ENCODE measurements at places on chromosomes 13 and 19. TPM values are rescaled to one million over a fixed set of nuclear protein-coding genes. Genes with fewer than 3 reads are reported as not detected.

DNA sequence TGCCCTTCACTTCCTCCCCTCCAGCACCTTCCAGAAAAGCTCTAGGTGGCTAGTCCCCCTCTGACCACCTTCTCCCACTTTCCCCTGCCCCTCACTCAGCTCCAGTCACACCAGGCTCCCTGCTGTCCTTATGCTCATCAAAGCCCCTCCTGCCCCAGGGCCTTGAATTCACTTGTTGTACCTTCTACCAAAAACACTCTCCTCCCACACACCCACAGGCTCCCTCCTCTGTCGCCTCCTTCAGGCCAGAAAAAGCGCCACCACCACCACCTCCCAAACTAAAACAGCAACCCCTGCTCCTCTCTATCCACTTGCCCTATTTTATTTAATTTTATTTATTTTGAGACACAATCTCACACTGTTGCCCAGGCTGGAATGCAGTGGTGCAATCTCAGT is 4.8 kb upstream of the CEACAM16 start:
- no peaks in the 10 kb centered on the region for H3K27me3 ChIP-seq
- no peaks in the 10 kb centered on the region for H3K36me3 ChIP-seq
- no peak overlapping the region for H3K27ac ChIP-seq
- no peaks in the 10 kb centered on the region for H3K4me1 ChIP-seq

DNA sequence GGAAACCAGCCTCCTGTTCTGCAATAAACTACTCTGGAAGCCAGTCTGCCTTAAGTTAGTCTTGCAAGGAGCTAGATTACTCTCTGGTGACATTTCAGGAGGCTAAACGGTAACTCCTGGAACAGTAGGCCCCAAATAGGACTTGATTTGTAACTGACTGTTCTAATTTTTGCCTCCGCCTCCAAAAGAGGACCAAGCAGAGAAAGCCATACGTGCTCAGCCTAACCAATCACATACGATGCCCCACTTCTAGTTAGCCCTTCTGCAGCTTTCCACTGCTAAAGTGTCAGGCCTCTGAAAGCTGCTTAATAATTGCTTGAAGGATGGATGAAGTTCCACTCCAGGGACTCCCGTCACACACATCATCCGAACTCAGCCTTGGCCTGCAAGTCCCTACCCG is 744 bp downstream of the ZNF805 start:
- H3K36me3 ChIP-seq, result peaks cover 40% of the 10 kb centered on the region
- H3K4me1 ChIP-seq, result peaks cover 19% of the 10 kb centered on the region
- DNase-seq, result no peak
- no peaks in the 10 kb centered on the region for H3K27me3 ChIP-seq

- no peak overlapping the region for H3K4me3 ChIP-seq
- H3K27ac ChIP-seq, result no peak overlapping the region
- DNase-seq, result no peak
- H3K4me1 ChIP-seq, result no peaks in the 10 kb centered on the region
- no peaks in the 10 kb centered on the region for H3K27me3 ChIP-seq
- no peaks in the 10 kb centered on the region for H3K36me3 ChIP-seq
Observed at GRCh38 chr13:37886879-37887278, 17.3 kb upstream of the TRPC4 start.

The GRK1 gene
- total RNA-seq, result not detected

GRCh38 chr19:13130886-13131490 is 12.9 kb downstream of the NACC1 start:
- H3K4me1 ChIP-seq, result peaks cover 11% of the 10 kb centered on the region
- H3K36me3 ChIP-seq, result no peaks in the 10 kb centered on the region
- DNase-seq, result no peak
- H3K27me3 ChIP-seq, result no peaks in the 10 kb centered on the region
